ENCODE measurements at places on chromosomes 12 and 14.
A peak's percentile ranks its signal among the peaks of the same experiment; 100 is the strongest.

- DNase-seq = no peak
These were observed 5.9 kb downstream of the SEC23A start for GRCh38 chr14:39097159-39097558.

DNA sequence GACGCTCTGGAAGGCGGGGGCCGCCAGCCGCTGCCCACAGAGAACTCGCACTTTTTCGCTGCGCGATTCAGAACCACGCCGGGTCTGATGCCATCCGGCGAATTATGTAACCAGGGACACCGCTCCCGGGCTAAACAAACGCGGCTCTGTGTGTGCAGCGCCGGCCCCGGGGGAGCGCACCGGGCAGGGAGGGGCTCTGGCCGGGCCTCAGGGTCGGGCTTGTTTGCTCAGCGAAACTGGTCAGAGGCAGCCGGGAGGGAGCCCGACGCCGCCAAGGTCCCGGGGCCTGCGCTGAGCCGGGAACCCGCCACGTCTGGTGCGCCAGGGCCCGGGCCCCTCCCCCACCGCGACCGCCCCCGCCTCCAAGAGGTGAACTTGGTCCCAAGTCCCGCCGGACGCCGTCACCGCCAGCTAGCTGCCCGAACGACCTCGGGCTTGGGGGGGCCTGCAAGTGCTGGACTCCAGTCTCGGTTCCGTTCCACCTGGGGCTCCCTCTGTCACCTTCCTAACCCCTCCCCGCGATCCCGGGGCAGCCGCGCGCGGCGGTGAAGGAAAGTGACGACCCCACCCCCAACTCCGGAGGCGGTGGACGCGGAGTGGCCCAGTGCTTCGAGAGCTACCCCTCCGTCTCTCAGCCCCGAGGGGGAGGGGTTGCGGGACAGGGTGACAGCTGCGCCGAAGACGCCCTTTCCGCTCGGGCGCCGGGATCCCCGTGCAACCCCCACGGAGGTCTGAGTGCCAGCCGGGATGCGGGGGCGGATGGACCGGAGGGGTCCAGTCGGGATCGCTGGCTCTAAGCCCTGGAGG lies 848 bp downstream of the CTDSP2 start:
- DNase-seq = peak; percentile 46

DNA sequence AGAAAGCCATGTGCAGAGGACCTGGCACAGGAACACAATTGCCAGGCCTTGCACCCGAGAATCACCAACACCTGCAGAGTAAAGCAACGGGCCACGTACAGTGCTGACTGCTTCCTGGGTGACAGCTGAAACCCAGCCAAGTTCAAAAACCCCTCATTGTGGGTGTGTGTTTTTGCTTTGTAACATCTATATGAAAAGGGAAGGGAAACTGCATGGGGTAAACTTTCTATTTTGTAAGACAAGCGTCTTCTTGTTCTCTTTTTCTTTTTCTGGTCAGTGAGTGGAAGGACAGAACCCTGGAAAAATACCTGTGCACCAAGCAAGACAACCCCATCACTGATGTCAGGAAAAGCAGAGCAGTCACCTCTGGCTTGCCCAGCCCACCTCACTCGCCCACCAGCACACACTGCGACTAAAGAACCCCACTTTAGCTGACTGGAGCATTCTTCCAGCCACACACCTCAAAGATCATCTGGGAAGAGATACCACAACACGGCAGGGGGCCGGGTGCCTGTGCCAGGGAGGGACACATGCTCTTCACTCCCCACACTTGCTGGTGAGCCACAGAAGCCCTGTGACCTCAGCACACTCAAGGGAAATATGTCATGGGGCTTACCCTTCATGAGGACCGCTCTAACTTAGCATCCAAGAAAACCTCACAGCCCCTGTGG lies 172.3 kb downstream of the NDUFA12 start:
- DNase-seq = no peak

DNA sequence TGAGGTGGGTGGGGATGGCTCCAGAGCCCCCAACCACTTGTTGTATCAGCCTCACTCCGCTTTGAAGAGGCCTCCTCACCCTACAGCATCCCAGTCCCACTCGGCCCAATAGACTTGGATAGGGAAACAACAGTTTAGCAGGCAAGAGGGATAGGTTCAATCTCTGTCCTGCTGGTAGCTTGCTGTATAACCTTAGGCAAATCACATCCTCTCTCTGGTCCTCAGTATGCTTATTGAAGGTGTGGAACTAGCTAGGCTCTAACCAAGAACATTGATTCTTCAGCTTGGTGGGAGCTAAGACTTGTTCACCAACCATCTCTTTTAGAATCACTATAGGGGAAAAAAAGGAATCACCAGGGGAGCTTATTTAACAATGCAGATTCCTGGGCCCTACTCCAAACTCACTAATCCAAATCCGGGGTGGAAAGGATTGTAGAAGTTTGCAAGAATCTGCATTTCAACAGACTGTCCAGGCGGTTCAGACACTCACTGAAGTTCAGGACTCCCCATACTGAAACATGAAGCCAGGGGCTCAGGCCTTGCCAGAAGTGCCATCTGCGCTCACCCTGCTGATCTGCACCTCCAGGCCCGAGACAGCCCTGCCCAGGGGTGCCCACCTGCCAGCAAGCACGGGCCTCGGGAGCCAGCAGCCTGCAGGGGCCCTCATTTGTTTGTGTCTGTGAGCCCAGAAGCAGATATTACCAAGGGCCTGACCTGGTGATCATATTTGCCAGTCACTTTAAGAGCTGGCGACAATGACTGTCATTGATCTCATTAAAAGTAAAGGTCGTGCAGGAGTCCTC lies 113.0 kb downstream of the ADCK1 start:
- DNase-seq = no peak

DNA sequence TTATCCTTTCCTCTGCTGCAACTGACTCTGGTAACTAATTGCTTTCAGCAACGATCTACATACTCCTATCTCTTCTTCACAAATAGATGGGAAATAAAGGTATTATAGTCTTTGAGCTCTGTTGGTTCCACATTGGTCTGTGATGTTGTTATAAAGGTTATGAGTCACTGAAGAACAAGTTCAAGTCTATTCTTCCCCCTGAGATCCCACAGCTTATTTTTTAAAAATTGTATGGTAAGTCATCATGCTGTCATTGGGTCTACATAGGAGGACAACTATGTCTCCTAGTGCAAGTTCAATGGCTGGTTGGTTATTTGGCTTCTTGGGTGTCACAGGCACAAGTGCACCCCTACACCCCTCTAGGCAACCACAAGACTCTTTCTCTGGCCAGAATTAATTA lies 49.6 kb upstream of the PTCSC3 start:
- DNase-seq = no peak

DNA sequence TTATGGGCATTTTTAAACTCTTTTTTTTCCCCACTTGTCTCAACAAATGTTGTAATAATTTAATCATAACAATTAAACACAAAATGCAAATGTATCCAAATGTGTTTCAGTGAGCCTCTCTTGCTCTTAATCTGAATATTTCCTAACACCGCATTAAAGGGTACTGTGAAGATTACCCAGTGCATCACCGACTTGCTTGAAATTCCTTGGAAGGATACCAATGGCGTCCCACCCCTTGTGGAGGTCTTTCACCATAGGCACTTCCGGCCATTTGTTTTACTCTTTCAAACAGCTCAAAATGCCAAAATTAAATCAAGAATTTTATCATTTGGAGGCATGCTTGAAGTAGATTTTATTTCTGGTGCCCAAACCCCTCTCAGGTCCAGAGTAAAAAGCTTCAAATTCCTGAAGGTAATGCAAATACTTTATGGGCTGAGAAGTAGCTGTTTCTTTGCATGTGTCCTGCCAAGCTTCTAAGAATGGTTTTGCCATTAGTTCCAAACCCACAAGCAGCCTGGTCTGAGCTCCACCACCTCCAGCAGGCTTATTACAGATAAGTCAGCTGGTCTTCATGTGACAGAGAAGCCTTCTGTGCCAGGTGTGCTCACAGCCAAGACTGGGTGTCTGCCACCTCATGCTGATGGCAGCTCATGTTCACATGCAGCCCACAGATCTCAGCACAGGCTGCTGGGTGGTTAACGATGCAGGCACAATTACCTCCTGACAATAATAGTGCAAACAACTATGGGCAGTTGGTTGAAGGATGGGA lies 16.4 kb upstream of the NUDT4 start:
- peak; percentile 43 for DNase-seq

DNA sequence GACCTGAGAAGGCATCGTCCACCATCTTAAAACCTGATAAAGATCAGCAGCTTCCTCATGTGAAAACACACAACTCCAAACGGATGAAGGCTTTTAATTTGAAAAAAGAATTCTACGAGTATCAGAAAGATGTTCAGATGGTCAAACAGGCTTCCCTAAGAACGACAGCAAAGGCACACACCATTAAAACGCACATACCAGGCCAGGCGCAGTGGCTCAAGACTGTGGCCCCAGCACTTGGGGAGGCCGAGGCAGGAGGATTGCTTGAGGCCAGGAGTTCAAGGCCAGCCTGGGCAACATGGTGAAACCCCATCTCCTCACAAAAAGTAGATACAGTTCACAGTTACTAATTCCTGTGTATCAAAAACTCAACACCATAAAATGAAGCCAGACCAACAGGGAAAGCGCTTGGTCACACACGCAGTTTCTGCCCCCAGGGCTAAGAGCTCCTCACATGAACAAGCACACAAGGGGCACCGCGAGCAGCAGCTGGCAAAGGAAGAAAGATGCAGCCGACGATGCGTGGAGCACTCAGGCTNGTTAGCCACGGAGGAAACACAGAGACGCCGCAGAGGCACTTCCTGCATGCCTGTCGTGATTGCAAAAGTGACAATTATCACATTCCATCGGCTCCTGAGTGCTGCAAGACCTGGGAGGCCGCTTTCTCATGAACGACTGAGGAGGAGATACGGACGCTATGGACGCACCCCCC lies 78.0 kb downstream of the NOC4L start:
- DNase-seq = peak; percentile 34

GRCh38 chr12:67333649-67334048 lies 64.5 kb downstream of the CAND1 start:
- DNase-seq = no peak

GRCh38 chr12:69662764-69663163 lies 36.3 kb downstream of the BEST3 start:
- no peak for DNase-seq
